ENCODE measurements at places on chromosomes 6 and 20.

DNA sequence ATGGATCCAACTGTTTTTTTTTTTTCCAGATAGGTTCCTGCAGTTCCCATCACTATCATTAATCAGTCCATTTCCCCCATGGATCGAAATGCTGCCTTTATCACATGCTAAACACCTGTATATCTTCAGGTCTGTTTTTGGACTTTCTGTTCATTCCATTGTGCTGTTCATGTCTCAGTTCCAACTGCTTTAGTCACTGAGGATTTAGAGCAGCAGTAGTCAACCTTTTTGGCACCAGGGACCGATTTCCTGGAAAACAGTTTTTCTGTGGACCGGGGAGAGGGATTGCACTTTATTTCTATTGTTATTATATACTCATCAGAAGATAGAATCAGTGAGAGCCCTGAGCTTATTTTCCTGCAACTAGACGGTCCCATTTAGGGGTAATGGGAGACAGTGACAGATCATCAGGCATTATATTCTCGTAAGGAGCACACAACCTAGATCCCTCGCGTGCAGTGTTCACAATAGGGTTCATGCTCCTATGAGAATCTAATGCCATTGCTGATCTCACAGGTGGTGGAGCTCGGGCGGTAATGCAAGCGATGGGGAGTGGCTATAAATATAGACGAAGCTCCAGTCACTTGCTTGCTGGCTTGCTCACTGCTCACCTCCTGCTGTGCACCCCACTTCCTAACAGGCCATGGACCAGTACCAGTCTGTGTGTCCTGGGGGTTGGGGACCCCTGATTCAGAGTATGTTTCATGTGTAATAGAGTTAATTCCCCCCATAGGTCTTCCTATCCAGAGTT lies 46.0 kb downstream of the CAP2 start:
- DNase-seq: no peak

- no peak for DNase-seq
These were observed 11.8 kb upstream of the IL22RA2 start for GRCh38 chr6:137185290-137185689.

- DNase-seq: no peak
These were observed 223.1 kb downstream of the NRN1 start for GRCh38 chr6:5783584-5784089.

- DNase-seq: no peak
These were observed 9.8 kb downstream of the ZFP64 start for GRCh38 chr20:52181766-52182165.

DNA sequence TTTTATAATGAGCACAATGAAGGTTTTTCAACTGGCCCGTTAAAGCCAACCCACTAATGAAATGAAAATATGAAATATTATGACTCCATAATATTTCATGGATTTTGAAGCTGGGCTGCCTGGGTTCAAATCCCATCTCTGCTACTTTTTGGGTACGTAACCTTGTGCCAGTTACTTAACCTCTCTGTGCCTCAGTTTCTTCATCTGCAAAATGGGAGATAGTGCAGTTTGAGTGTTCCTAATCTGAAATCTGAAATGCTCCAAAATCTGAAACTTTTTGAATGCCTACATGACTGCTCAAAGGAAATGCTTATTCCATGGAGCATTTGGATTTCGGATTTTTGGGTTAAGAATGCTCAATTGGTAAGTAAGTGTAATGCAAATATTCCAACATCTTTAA lies 29.5 kb downstream of the PTPRA start:
- no peak for DNase-seq

GRCh38 chr6:90429713-90430112 lies 133.1 kb upstream of the BACH2 start:
- DNase-seq: no peak

- no peak for DNase-seq
These were observed 48.7 kb upstream of the RPS6KA2 start for GRCh38 chr6:166675736-166676135.

GRCh38 chr6:71383901-71384489 lies 95.4 kb downstream of the OGFRL1 start:
- DNase-seq: no peak

DNA sequence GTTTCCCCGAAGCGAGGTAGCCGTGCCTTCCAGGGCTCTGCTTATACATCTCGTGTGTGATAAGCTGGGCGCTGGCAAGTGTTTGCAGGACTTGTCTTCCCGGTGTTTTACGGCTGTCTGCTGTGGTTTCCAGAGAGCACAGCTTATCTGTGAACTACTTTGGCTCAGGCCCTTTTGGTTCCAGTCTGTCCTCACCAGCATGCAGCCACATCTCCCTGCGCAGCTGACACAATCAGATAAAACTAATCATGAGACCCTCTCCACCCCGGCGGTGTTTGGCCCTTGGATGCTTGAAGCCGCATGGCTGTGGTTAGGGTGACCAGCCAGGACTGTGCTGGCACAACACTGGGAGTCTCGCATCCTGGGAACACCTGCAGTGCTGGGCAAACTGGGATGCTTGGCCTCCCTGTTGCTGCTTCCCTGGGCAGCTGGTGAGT lies 241.8 kb upstream of the FOXQ1 start:
- no peak for DNase-seq

- no peak for DNase-seq
These were observed 62.6 kb downstream of the DLL1 start for GRCh38 chr6:170227996-170228945.

- DNase-seq: no peak
These were observed 76.1 kb downstream of the RNF182 start for GRCh38 chr6:14000901-14001300.

- no peak for DNase-seq
These were observed 141.3 kb downstream of the MAP3K7 start for GRCh38 chr6:90445533-90446108.

DNA sequence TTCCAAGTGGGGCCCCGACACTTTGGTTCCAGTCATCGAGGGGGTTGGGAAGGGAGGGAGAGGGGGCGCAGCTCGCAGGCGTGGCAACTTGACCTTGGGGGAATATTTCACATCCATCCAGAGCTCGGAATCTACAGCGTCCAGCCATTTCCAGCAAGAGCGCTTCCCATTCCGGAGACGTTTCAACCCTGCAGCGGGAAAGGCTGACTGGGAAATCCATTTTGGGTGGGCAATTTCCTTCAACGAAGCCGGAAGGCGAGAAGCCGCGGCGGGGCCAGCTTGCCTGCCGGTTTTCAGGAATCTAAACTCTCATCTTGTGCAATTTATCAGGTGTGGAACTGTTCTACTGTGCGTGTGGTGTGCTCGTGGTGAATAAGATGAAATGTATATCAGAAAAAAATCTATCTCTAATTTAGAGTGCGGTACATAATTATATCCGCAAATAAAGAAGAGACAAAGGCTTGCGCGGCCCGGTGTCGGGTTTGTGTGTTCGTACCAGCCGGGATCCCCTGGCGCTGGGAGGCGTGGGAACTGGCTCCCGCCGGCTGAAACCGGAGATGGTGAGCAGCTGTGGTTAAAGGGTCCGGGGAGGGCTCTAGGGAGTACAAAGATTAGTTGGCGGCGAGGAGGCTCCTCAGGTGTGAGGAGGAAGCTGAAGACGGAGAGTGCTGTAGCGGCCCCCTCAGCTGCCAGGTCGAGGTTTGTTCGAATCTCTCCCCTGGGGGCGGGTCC lies 4.8 kb downstream of the SLC32A1 start:
- DNase-seq: no peak

GRCh38 chr6:143061597-143062385 lies 1.1 kb downstream of the AIG1 start:
- no peak for DNase-seq

DNA sequence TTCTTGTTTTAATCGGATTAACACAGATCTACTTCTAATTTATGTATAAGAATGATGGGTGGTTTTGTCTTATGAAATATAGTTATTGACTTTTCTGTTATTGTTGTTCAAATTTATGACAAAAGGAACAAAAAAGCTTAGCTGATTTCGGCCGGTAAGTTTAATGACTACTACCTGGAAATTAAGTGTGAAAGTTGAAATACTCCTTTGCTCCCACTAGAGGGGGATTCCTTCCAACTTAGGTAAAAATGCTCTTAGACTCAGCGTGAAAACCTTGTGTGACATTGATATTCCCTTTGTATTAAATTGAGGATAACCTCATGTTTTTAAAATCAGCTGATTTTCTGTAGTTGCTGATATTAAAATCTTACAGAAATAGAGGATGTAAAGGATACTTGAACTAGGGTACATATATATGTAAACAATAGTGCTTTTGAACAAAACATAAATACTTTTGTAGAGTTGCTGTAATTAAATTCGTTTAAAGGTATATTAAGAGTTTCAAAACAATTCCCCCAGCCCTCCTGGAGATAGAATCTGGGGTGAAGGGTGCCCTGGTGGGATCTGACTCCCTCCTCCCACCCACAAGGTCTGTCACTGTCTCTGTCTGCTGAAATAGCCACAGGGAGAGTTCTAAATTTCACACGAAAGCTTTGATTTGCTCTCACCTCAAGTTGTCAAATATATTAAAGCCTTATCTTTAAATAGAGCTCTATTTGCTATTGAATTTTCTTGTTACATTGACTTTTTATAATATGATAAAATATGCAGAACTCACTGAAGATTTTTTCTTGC lies 257.5 kb downstream of the ARID1B start:
- no peak for DNase-seq

GRCh38 chr6:42204768-42205282 lies 10.1 kb upstream of the GUCA1B start:
- no peak for DNase-seq

GRCh38 chr6:123323452-123324329 lies 313.1 kb downstream of the TRDN start:
- DNase-seq: no peak

DNA sequence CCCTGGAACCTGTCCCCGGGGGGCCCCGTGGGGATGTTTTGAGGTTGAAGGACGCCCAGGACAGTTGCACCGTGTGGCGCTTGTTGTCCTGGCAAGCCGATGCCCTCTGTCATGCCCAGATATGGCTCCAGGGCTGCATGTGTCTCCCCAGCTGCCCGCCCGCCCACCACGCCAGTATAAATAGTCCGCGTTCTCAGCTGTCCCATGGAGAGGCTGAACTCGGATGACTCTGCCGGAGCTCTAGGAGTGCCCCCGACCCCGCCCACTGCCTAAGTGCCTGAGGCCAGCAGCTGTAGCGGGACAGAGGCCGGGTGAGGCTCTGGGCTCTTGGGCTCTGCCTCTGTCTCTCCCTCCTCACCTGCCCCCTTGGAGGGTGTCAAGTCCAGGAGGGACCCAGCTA lies 83.0 kb upstream of the GATA5 start:
- DNase-seq: no peak

- DNase-seq: no peak
These were observed 296.2 kb downstream of the RIMS1 start for GRCh38 chr6:72182337-72183246.

DNA sequence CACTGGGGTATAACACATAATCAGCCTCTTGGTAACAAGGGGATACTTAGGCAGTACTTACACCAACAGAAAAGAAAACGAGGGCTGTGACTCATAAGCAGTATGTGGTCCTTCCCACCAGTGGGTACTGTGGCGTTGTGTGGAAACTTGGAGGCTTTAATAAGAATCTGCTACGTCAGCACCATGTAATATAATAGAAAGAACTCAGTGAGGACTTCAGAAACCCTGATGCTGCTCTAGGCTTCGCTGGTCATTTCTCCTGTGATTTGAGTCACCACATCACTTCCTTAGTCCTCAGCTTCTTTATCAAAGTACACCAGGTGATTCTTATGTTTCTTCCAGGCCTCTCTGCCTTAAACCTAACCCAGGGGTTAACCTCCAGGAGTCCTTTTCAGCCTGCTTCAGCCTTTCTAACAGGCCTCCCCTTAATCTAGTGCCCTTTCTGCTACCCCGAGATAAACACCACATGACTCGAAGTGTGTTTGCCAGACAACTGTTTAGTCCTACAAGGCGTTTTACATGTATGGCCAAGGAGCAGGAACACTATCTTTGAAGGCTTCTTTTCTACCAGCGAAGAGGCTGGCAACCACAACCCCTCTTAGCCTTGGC lies 68.5 kb downstream of the FYN start:
- DNase-seq: peak; percentile 35

GRCh38 chr6:12931639-12932038 lies 215.1 kb downstream of the PHACTR1 start:
- no peak for DNase-seq

- DNase-seq: no peak
These were observed 99.3 kb upstream of the ARMC2 start for GRCh38 chr6:108748959-108749358.

GRCh38 chr6:79196912-79197311 lies 37.6 kb downstream of the HMGN3 start:
- DNase-seq: no peak

DNA sequence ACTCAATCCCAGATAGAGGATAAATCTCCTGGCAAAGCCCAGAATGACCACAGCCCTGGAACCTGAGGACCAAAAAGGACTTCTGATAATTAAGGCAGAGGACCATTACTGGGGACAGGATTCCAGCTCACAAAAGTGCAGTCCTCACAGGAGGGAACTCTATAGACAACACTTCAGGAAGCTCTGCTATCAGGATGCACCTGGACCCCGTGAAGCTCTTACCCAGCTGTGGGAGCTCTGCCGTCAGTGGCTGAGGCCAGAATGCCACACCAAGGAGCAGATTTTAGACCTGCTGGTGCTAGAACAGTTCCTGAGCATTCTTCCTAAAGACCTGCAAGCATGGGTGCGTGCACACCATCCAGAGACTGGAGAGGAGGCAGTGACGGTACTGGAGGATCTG lies 992 bp downstream of the ZSCAN16 start:
- DNase-seq: no peak

DNA sequence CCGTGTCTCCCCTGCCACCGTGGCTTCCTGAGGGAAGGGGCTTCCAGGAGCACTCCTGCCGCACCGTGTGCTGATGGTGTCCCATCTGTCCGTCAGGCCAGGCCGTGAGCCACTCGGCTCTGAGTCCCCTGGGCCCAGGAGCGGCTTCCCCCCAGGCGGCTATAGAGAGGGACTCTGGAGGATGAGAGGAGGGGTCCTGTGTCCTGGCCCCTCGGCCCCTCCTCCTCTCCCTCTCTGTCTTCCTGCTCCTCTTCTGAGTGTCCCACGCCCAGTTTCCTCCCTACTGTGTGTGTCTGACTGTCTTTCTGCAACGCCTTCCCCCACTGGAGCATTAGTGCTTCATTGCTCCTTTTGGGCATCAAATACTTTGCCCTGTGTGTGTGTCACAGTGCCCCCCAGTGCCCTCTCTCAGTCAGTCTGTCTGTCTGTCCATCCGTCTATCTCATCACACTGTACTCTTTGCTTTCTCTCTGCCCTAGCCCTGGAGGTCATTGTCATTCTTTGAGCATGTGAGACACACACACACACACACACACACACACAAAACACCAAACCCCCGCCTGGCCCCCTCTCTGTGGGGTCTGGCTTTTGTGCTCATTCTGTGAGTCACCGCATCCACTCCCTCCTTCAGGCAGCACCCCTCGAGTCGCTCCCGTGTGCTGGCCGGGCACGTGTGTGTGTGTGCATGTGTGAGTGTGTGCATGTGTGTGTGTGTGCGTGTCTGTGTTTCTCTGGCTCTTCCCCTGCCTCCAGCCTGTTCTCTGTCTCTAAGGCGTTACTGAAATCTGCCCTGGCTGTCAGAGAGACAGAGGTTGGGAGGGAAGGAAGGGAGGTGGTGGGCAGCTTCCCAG lies 71.9 kb downstream of the SRC start:
- no peak for DNase-seq

Measured in CMK (cell line).